ENCODE measurements at places on chromosomes 4 and X. TPM values are rescaled to one million over a fixed set of nuclear protein-coding genes. Genes with fewer than 3 reads are reported as not detected.

The FAM149A gene
- 20.1 TPM for total RNA-seq

DNA sequence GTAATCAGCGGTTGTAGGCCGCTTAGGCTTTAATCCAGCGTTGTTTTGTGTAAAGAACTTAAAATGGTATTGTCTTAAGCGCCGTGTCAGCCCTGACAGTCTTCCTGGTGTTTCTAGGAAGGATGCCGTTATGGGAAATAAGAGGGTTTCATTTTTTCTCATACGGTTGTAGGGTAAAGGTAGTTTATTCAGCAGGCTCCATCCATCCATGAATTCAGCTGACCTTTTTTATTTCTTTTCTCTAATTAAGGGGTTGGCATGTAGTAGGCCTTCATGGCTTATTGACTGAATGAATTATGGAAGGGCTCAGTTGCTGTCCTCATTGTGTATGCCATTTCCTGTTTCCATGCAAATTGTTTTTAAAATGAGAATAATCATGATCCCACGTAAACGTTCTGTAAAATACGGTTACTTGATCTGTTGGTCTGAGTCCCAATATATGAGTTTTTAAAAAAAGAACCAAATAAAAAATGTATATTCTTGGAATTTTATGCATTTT is 693 bp downstream of the OCIAD1 start:
- H3K4me1 ChIP-seq: peaks cover 17% of the 10 kb centered on the region
- peak overlapping the region; percentile 90 for H3K27ac ChIP-seq
- DNase-seq: no peak
- H3K36me3 ChIP-seq: peaks cover 26% of the 10 kb centered on the region
- H3K4me3 ChIP-seq: peak overlapping the region; percentile 80

DNA sequence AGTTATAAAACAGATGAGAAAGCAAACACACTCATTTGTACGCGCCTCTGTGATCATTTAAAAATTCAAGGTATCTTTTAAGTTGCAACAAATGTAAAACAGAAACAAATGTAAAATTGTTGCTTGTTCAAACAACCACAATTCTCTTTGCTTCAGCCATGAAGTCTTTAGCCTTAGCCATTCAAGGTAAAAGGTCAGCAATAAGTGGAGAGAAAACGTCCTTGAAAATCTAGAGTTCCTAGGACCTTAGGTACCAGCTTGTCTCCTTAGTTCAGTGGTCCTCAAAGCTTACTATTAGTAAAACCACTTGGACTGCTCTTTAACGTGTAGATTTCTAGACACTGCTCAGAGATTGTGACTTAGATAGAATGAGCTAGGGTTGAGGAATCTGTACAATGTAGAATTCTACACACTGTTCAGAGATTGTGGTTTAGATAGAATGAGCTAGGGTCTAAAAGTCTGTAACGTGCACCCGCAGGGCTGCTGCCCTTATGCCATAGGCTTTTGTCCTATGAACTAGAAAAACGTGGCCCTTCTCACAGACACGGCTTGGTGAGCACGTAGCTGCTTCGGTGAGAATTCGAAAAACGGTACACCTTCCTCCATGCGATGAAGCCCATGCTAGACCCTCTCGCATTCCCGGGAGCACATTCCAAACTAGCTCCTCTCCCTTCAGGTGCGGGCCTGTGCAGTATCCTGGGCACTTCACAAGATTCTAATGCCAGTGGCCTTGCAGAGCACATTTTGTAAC is 1.7 kb downstream of the PLAC8 start:
- peak overlapping the region; percentile 93 for H3K27ac ChIP-seq
- no peaks in the 10 kb centered on the region for H3K27me3 ChIP-seq
- H3K4me3 ChIP-seq: no peak overlapping the region
- peak; percentile 26 for DNase-seq
- no peaks in the 10 kb centered on the region for H3K36me3 ChIP-seq

DNA sequence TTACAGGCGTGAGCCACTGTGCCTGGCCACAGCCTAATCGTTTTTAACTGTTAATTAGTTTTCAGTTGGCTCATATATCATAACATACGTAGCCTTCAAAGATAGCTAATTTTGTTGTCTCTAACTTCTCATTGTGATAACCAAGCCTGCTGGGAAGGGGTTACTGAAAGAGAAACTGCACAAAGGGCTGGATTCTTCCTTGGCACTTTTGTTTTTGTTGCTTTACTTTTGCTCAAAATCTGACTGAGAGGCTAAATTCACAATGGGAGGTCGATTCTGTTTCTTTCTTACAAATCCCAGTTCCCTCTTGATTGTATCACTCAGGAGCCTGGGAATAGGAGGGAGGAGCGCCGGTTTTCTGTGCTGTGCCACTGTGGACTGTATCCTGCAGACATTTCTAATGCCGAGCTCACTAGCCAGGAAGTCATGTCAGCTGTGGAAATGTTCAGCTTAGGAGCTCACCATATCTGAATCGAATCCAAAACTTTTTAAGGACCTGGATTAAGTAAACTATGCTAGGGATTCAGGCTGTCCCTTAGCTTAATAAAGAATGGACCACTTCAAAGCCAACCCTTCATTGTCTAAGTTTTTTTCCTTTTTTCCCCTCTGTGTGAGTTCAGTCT is 120.5 kb upstream of the FAT1 start:
- peak overlapping the region; percentile 25 for H3K4me3 ChIP-seq
- DNase-seq: no peak
- no peaks in the 10 kb centered on the region for H3K36me3 ChIP-seq

- H3K36me3 ChIP-seq: no peaks in the 10 kb centered on the region
- peak within 1 kb of the TSS; percentile 94 for H3K27ac ChIP-seq
- no peak for DNase-seq
Measured at GRCh38 chrX:48957477-48957826, at the start of gene OTUD5. OTUD5 (minus strand) TSS chrX:48957607; CDS start chrX:48957570, 37 bp downstream.

- H3K4me3 ChIP-seq: no peak overlapping the region
- H3K4me1 ChIP-seq: no peaks in the 10 kb centered on the region
- no peak for DNase-seq
- H3K27ac ChIP-seq: no peak overlapping the region
- no peaks in the 10 kb centered on the region for H3K27me3 ChIP-seq
Measured at GRCh38 chrX:9988762-9989161, 21.6 kb downstream of the CLDN34 start.
